ENCODE measurements at places on chromosomes 2 and 18. TPM values are rescaled to one million over a fixed set of nuclear protein-coding genes. Genes with fewer than 3 reads are reported as not detected.

The APLF gene
- 2.9 TPM for total RNA-seq

The TRPM8 gene
- 0.31 TPM for total RNA-seq

DNA sequence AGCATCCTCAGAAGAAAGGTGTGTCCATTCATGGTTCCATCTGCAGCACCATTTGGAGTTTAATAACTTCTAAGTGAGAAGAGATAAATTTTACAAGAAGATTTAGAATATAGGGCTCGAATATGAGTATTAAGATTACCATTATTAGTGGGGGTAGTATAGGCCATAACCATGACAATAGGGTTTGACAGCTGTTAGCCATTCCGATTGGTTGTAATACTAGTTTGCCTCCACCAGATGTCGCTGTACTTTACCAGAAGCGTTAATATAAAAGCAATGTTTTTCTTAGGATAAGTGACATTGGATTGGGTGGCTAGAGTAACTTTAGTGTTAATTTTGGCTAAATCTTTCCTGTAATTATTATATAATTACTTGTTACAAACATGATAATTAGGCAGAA is 107.5 kb upstream of the SRD5A2 start:
- DNase-seq: no peak

DNA sequence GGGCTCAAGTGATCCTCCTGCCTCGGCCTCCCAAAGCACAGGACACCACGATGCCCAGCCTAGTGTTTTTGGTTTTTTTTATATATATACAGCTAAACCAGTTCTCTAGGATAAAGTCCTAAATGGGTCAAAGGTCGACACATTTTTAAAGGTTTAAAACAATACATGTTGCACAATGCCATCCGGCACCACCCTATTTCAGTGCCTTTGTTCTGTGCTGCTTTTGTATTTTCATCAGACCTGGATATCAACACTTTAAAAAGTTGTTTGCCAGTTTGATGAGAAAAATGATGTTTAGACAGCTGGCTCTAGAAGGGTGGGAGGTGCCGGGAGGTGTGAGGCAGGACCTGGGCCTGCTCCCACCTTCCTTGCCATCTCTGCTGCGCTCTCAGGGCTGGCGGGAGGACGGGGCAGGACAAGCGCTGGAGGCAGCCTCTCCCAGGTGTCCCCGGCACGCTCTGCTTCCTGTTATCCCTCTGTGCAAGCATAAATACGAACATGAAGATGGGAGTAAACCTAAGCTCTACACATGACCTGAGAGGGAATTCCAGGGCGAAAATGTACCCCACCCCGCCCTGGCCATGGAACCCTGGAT is 103.7 kb downstream of the HS6ST1 start:
- DNase-seq: no peak

DNA sequence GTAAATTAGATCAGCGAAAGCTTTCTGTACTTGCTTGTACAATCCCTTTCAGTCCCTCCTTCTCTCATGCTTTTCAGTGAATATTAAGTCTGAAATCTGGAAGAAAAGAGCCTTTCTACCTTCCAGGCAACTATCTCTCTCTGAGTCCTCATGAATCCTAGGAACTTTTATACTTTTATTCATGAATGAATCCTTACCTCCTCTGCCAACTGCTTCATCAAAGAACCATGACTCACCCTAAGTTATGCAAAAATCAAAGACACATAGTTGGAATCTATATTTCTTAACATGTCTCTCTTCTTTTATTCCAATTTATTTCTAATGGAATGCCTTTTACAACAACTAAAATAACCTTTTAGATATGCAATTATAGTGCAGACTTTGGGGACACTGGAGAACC is 394.2 kb downstream of the CLIP4 start:
- peak; percentile 56 for DNase-seq

DNA sequence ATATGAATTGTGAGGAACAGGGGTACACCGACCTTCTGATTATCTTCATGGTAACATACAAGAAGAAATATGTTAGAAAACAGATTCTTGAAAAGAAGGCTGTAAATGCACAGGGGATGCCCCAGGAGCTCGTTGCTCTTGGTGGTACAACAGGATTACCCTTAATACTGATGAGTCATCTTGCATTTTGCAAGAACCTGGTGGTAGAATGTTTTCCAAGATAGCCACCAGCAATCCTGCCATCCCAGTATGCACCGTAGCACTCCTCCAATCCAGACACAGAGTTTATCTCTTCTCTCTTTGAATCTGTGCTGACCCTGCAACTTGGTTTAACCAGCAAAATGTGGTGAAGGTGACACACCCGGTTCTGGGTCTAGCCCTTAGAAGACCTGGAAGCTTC is 238.3 kb downstream of the EN1 start:
- no peak for DNase-seq

- no peak for DNase-seq
Measured at GRCh38 chr18:2956056-2956455, 56.9 kb downstream of the LPIN2 start.

DNA sequence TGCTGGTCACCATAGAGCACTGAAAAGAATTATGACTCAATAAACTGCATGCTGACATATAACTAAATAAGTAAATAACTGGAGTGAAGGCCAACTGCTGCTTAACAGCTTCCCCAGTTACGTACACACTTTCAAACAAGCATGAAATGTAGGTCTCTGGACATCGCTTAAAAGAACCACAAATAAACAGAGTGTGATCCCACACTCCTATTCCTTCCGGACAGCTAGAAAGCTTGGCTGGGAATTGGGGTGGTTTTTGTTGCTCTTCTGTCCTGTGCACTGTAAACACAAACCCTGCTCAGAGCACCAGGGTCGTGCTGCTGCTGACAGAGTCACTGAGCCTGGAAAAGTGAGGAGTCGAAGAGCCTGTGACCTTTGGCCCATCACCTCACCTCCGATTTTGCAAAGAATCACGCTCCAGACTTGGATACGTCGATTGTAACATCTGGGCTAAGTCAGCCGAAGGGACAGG is 162.7 kb upstream of the NT5C1B start:
- no peak for DNase-seq

All from astrocyte (in vitro differentiated cells and primary cell).